Activated naive CD4-positive, alpha-beta T cell treated with anti-CD3 and anti-CD28 coated beads, Interleukin-2, amount 10 ng/mL, durations not matched to agents 7 days and 5 days (primary cell): ENCODE measurements at places on chromosomes 11 and 22.

- no peak for DNase-seq
Observed at GRCh38 chr11:75563978-75564552, 2.0 kb downstream of the SERPINH1 start.

- DNase-seq = no peak
Observed at GRCh38 chr11:33376331-33377310, 119.4 kb downstream of the HIPK3 start.

- no peak for DNase-seq
Observed at GRCh38 chr11:118008271-118008911, 22.2 kb downstream of the IL10RA start.

DNA sequence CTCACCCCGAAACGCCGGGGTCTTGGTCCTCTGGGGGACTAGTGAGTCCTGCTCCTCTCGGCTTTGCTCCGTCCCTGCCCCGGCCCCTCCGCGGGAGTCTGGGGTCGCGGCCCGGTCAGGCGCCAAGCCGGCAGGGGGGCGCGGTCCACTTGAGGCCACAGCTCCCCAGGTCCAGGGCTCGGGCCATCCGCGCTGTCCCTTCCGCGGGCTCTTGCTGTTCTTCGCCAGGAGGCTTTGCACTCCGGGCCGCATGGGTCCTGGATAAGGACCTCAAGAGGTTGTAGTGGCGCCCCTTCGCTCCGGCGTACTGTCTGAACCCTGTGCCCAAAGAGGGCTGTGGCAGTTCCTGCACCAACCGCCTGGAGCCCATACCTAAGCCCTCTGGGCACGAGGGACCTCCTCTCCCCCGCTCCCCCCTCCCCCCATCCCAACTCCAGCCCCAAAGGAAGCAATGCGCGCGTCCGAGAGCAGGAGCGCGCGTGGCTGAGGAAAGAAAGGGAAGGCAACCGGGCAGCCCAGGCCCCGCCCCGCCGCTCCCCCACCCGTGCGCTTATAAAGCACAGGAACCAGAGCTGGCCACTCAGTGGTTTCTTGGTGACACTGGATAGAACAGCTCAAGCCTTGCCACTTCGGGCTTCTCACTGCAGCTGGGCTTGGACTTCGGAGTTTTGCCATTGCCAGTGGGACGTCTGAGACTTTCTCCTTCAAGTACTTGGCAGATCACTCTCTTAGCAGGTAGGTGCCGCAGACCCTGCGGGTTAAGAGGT lies at the start of gene ADM:
ADM (plus strand) TSS at position 579 of the 767 bp plus-strand sequence. CDS start 628 bp downstream, outside the sequence.
- peak; percentile 53 for DNase-seq

DNA sequence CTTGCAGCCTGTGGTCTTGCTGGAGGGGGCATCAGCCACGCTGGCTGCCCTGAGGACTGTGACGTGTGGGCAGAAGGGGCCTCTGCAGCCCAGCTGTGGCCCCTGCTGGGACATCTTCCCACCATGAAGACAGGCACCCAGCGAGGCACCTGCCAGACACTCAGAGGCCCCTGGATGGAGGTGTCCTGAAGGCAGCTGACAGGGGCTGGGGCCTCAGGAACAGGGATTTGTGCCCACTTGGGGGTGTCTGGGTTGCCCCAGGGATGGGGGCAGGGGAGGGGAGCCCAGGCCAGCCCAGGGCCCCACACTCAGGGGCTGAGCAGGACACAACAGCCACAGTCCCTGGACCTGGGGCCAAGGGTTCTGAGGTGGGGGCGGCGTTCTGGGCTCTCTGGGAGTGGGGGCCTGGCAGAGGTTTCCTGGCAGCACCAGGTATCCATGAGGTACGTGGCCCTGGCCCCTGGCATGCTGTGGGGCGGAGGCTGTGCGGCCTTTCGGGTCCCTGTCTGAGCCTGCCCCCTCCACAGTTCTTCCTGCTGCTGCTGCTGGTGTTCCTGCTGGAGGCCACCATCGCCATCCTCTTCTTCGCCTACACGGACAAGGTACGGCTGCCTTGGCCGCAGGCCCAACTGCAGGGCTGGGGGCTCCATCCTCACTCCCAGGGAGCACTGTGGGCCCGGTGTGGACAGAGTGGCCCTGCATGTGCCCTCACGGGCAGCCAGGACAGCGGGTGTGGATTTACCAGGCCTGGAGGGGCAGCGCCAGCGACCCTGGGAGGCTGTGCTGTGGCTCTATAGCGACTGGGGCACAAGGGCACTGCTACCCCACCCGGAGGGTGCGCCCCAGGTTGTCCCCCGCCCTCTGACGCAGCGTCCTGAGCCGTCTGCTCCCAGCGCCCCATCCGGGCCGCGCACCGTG lies 21.5 kb downstream of the TSPAN4 start:
- no peak for DNase-seq

- DNase-seq = no peak
Observed at GRCh38 chr11:126800009-126800408, 200.6 kb downstream of the KIRREL3 start.

DNA sequence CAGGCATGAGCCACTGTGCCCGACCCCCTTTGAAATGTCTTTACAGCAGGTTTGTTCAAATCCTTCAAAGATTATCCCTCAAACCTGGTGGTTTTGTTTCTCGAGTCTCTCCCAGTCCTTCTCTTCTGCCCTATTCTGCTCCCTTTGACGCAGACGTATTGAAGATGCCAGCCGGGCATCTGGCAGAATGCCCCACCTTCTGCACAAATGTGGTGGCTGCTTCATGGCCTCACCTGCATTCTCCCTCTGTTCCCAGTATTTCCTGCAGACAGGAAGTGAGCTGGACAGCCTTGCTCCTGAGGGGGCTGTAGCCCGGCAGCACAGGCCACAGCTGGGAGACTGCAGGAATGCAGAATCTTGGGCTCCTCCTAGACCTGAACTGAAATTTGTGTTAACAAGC lies 4.8 kb upstream of the NAP1L4 start:
- DNase-seq = peak; percentile 10

GRCh38 chr11:128669506-128670270 lies 24.2 kb upstream of the FLI1 start:
- DNase-seq = no peak

DNA sequence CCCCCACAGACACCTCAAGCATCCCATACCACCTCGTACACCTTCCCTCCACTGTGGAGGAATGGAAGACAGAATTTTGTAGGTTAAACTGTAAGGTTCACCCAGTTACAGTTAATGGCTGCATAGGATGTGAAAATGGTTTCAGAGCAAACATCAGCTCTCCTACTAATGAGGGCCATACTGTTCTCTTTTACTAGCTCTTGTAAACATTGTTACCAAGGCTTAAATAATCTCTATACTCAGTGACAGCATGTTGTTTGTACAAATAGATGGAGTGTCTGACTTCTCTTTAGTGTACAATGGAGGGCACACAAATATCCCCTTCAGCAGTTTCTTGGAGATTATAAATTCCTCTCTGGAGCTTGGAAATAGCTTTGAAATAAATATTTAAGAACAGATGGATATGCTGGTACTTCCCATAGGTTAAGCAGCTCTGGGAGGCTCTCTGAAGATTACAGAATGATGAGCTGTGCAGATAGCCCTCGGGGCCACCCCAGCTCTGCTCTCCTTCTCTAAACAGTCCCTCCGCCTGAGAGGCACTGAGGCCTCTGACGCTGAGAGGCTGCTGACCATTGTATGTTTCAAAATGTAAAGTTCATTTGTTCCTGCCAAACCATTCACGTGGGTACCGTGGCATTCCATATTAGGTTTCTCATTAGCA lies 25.7 kb downstream of the TTC12 start:
- DNase-seq = no peak

DNA sequence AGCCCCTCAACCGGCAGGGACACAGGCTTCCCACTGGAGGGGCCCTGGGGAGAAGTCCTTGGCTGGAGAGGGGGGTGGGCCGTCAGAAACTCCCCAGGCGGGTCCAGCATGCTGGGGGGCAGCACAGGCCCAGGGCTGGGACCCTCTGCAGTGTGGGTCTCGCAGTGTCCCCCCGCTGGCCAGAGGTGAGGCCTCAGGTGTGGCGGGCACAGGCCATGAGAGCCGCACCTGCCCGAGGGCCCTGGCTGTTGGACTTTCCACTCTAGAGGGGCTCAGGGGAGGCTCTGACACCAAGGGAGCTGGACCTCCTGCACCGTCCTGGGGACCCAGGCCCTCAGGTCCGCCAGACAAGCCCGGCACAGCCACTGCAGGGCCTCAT lies 10.7 kb upstream of the PIM3 start:
- no peak for DNase-seq

DNA sequence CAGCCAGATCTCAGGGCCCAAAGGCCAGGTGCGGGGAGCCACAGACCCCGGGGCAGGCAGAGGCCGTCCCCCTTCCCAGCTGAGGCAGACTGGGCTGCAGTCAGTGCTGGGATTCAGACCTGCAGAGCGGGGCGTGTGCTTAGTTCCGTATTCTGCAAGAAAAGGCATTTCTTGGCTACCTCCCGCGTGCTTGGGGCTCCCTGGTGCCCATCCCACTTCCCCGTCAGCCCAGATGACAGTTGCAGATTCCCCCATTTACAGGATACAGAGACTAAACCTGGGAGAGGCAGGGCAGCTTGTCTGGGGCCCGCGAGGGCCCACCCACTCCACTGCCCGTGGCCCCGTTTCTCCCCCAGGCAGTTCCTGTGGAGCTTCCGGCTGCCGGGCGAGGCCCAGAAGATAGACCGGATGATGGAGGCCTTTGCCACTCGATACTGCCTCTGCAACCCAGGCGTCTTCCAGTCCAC lies 18.3 kb downstream of the CYTH4 start:
- peak; percentile 75 for DNase-seq

DNA sequence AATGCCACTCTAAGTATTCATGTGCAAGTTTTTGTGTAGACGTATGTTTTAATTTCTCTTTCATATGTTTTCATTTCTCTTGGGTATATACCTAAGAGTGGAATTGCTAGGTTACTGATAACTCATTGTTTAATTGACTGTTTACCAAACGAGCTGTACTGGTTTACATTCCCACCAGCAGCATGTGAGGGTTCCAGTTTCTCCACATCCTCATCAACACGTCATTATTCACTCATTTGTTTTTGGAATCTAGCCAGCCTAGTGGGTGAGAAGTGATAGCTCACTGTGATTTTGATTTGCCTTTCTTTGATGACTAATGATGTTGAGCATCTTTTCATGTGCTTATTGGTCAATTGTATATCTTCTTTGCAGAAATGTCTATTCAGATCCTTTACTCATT lies 4.0 kb downstream of the ANKRD13D start:
- DNase-seq = no peak

GRCh38 chr11:75667831-75668450 lies 897 bp downstream of the MAP6 start:
- peak; percentile 58 for DNase-seq

GRCh38 chr22:39255449-39256185 lies 10.8 kb upstream of the PDGFB start:
- DNase-seq = no peak

DNA sequence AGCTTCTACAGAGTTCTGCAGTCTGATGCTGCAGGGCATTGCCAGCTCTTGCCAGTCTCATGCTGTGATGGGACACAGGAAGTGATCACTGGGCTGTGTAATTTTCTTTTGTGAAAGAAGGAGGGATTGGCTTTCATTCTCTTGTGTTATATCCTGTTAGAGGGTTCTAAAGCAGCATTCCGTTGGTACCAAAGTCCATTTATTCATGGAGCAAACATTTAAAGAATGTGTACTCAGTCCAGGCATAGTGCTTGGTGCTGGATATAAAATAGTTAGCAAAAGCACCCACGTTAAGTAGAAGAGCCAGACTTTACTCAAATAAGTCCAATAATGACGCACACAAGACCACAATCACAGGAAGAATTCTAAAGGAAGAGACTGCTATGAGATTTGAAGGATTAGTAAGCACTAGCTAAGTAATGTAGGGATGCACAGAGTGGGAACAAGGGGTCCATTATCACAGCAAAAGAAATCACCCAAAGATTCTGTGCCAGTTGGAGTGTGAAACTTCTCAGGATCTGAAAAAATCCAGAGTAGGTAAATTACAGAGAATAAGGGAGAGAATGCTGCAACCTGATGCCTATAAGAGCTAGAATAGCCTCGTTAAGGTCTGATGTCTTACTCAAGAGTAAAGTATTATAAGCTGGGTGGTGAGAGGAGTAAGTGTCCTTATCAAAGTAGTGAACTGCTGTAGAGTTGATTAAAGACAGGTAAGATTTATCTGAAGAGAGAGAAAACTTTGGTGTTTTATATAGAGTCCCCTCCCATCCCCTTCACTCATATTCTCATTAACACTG lies 728.3 kb downstream of the METTL15 start:
- DNase-seq = no peak

- DNase-seq = peak; percentile 8
Observed at GRCh38 chr22:48953830-48954229, 873.8 kb downstream of the BRD1 start.

- no peak for DNase-seq
Observed at GRCh38 chr22:27150544-27150941, 493.2 kb downstream of the MIAT start.

GRCh38 chr11:65584106-65584505 lies 8.3 kb downstream of the EHBP1L1 start:
- DNase-seq = no peak

- no peak for DNase-seq
Observed at GRCh38 chr11:9745411-9746211, 81.7 kb downstream of the SWAP70 start.

DNA sequence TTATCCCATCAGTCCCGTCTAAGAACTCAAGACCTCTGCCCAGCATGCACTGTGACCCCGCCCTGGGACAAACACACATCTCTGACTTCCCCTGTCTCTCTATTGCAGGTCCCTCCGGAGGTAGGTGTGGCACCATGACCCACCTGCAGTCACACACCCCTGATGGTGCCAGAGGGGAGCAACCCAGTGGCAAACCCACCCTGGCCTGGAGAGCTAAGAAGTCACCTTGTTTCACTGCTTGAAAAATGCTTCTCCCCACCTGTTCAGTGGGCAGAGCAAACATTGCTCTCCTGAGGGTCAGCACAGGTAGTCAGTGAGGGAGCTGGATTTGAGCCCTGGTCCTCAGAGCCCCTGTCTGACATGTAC lies 23.9 kb downstream of the CAPN1 start:
- DNase-seq = no peak

DNA sequence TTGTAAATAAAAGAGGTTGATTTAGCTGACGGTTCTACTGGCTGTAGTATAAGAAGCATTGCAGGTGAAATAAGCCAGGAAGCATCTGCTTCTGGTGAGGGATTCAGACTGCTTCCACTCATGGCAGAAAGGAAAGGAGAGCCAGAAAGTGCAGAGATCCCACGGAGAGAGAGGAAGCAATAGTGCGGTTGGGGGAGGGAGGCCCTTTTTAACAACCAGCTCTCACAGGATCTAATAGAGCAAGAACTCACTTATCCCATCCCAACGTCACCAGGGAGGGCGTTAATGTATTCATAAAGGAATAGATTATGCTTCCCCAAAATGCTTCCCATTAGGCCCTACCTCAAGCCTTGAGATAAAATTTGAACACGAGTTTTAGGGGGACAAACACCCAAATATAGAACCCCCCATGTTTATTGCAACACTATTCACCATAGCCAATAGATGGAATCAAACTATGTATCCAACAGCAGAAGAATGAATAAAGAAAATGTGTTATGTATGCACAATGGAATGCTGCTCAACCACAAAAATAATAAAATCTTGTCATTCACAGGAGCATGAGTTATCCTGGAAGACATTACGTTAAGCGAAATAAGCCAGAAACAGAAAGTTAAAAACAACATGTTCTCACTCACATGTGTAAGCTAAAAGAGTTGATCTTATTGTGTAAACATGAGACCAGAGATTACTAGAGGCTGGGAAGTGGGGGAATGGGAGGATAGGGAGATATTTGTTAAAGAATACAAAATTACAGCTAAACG lies 908.3 kb upstream of the ANO3 start:
- DNase-seq = no peak
